ENCODE measurements at places on chromosomes 3 and 15.

- no peak for DNase-seq
Measured at GRCh38 chr3:8980756-8981257, 17.5 kb upstream of the RAD18 start.

- no peak for DNase-seq
Measured at GRCh38 chr3:193560870-193561269, 6.2 kb upstream of the ATP13A4 start.

DNA sequence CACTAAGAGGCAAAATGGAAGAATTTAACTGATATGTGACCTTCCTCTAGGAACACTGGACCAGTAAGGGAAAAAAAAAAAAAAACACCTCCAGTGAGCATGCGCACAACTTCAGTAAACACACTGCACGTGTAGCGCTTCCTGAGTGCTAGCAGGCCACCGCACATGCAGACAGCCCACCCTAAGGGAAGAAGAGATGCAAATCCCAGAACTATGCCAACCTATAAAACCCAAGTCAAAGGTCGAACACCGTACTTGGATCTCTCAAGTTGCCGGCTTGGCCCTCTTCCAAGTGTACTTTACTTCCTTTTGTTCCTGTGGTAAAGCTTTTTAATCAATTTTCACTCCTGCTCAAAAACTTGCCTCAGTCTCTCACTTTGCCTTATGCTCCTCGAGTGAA is 64.5 kb upstream of the CADPS start:
- DNase-seq = no peak

GRCh38 chr3:128226795-128227395 is 73.6 kb downstream of the EEFSEC start:
- no peak for DNase-seq

- DNase-seq = no peak
Measured at GRCh38 chr3:160980740-160981139, 124.4 kb downstream of the B3GALNT1 start.

GRCh38 chr3:126948980-126949535 is 33.9 kb upstream of the PLXNA1 start:
- DNase-seq = no peak

- no peak for DNase-seq
Measured at GRCh38 chr3:137148406-137148805, 190.6 kb downstream of the IL20RB start.

GRCh38 chr15:51129535-51130188 is 35.0 kb upstream of the TNFAIP8L3 start:
- no peak for DNase-seq

GRCh38 chr15:60763688-60764087 is 284.7 kb upstream of the ICE2 start:
- no peak for DNase-seq

DNA sequence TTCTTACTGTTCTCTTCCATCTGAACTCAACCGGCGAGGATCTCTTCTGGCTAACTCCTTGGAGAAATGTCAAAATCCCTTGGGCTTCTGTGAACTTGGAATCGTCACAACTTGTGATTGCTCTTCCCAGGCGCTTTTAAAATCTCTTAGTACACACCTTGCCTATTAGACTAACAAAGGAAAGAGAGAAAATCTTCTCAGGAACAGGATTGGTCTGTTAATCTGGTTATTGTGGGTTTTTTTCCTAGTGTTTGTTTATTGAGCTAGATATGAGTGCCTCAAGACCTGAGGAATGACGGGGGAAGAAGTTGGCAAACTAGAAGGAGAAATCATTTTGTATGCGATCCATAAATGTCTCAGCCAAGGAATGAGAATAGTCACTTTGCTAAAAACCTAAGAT is at the start of gene ATP13A5:
Gene ATP13A5, minus strand, starts transcription at position 48 of the 400 bp plus-strand sequence. Its CDS starts 28 bp downstream, at position 20.
- DNase-seq = no peak

DNA sequence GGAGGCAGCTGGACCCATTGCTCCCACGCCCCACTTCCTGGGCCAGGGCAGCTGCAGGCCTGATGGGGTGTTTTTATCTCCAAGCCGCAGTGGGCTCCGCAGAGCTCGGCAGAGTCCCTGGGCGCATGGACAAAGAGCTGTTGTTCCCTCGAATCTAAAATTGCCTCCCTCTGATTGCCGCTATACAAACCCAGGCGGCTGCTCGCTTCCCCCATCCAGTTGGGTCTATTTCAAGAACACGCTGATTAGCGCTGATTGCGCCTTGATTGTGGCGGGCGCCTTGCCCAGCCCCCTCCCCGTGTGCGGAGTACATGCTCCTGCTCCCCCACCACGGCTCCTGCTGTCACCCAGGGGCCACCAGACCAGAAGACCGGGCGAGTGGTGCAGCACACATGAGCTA is 43.4 kb upstream of the SLC6A1 start:
- no peak for DNase-seq

DNA sequence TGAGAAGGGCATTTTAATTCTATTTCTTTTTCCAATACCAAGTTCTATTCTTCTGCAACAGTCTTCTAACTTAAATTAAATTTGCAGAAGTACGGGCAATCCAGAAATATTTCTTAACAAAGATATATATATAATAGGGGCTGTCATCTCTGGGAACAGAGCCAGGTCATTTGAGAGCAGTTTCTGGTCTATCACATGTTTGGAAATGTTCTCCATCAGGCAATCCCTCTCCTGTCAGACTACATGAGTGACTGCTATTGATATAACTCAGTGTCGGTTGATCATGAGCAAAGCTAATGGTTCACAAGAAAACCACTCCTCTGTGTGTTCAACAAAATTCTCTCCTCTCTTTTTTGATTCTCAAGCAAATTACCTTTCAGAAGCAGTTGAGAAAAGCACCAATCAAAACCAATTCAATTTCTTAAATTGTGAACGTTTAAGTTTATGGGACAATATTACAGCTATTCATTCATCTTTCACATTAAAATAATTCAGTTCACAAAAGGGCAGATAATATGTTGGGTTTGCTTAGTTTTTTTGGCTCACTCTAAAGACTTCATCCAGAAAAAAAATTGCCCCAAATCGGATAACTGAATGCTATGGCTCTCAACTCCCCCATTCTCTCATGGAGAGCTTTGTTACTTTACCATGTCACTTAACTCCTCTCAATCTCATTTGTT is 152.9 kb upstream of the TGFBR2 start:
- no peak for DNase-seq

- no peak for DNase-seq
Measured at GRCh38 chr3:179026636-179027035, 45.0 kb downstream of the ZMAT3 start.

DNA sequence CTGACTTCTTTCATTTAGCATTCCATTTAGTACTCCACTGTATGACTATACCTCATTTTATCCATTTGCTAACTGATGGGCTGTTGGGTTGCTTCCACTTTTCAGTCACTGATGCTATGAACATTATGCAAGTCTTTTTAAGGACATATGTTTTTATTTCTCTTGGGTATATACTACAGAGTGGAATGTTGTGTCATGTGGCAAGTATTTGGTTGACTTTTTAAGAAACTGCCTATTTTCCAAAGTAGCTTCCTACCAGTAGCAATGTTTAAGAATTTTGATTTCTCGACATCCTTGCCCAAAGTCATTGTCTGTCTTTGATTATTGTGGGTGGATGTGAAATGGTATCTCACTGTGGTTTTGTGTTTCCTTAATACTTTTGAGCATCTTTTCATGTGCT is 110.1 kb upstream of the TPM1 start:
- DNase-seq = no peak

- DNase-seq = no peak
Measured at GRCh38 chr15:87949575-87950223, 306.8 kb downstream of the NTRK3 start.

- no peak for DNase-seq
Measured at GRCh38 chr15:64574301-64575017, 114.1 kb downstream of the ZNF609 start.

- DNase-seq = no peak
Measured at GRCh38 chr15:85897895-85898717, 103.4 kb upstream of the KLHL25 start.

- peak; percentile 67 for DNase-seq
Measured at GRCh38 chr15:39774688-39775267, 7.9 kb downstream of the FSIP1 start.

- no peak for DNase-seq
Measured at GRCh38 chr3:41053220-41053619, 146.1 kb upstream of the CTNNB1 start.

- no peak for DNase-seq
Measured at GRCh38 chr15:82855286-82856100, 46.1 kb downstream of the WHAMM start.

- no peak for DNase-seq
Measured at GRCh38 chr3:194034346-194035336, 101.3 kb upstream of the HES1 start.

DNA sequence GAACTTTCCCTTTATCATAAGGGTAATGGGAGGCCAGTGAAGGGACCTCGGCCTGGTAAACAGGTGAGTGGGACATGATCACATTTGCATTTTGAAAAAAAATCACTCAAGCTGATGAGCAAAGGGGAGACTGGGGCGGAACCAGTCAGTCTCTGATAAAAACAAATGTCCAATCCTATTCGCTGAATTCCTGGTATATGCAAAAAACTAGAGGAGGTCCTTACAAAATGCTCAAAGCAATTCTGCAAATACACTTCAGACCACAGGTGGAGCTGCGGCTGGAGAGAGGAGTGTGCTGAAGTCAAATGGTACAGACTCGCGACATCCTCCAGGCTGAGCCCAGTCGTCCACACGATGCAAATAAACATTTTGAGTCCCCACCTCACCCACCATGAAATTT is 166.7 kb downstream of the FOXP1 start:
- no peak for DNase-seq

DNA sequence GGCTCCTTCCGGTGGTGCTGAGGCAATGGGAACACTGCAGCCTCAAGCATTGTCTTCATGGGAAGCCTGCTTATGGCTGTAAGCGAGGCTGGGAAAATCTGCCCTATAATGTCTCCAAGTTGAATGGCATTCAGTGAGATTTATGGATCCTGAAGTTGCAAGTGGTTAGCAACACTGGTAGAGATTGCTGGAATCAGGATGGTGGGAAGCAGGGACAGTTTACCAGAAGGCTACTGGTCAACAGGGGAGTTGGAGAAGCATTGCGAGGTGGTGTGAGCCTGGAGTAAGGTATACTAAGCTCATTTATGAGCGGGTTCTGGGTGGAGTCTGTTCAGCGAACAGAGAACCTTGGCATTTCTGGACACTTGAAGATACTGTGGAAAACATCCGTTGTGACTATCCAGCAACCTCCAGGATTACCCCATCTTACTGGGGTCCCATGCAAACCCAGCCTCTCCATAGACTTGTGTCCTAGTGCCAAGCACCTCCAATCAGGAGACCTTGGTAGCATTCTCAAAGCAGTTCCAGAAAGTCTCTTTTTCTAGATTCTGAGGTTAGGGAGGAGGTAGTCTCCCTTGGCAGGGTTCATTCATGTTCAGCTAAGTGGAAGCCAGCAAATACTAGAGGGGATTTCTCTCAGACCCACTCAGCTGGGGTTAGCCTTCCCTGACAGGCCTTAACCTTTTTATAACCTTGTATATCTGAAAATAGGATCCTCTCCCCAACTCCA is 7.3 kb downstream of the RPSA start:
- no peak for DNase-seq

- peak; percentile 68 for DNase-seq
Measured at GRCh38 chr15:55277116-55277564, 12.5 kb downstream of the RAB27A start.

- DNase-seq = no peak
Measured at GRCh38 chr3:152419748-152420147, 151.0 kb downstream of the MBNL1 start.

DNA sequence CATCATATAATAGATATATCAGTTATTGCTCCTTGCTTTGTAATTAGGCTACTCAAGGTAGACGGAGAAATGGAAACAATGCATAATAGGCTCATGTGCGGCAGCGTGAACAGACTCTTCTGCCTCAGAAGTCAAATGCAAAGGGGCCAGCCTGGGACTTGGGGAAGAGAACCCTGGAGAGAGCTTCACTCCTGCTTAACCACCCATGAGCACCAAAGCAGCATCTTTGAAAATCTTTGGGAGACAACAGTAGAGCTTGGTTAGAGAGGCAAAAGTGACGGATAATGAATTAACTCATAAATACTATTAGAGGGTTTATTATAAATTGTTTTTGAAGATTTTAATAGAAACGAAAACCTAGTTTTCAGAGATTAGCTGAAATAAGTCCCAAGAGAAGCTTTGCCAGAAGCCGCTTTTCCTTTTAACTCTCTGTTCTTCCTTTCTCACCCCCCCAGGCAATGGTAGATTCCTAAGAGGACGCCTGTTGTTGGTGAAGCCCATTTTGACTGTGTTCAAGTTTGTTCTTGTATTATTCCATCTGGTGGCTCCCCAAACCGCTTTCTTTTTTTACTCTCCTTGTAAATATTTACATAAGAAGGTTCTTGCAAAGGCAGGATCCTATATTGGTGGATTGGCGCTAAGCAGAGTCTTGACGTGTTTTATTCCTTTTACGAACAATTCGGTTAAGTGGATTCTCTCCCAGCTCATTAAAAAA is 196.0 kb upstream of the TPRG1 start:
- no peak for DNase-seq

GRCh38 chr15:58559904-58560588 is 128.3 kb downstream of the LIPC start:
- DNase-seq = no peak

GRCh38 chr3:74000725-74001124 is 376.0 kb upstream of the PDZRN3 start:
- DNase-seq = no peak

DNA sequence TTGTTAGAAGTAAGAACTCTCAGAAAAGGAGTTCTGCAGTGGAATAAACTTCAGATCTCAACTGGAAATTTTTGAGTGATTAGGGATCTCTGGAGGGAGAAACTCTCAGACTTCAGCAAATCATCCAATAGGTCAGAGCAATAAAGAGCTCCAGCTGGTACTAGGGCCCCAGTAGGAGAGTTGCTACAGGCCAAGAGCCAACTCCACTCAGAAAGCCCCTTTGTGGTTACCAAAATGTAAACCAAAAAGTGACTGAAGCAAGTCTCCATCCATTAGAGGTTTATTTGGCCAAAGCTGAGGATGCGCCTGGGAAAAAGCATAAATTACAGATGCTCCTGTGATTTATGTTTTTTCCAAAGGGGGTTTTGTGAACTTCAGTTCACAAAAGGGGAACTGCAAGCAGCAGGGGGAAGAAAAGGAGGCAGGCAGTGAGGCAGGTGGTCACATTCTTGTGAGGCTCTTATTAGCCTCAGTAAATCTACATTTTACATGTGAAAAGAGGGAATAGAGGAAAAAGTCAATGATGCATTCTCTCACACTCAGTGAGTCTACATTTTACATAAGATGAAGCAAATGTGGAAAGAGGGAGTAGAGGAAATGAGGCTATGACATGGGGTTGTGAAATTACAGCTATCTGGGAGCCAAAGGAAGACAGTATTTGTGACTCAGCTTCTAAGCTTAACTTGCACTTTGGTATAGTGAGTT is 92.4 kb upstream of the DAZL start:
- DNase-seq = no peak

GRCh38 chr15:101050623-101051290 is 131.6 kb downstream of the LRRK1 start:
- no peak for DNase-seq

DNA sequence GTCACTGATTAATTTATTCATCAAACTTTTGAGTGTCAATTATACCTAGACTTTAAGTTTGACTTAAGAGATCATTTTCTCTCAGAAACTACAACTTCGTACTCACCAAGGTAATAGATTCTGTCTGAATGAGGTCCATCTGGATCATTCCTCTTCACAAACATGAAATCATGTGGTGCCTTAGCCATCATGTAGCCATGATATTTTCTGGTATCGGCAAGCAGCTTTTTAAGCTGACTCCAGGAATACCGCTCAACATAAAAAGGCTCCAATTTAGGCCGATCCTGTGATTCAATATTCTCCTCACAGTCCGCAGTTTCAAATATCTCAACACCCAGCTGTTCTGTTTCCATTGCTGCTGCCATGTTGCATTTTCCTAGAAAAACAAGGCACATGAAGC is 5.3 kb downstream of the DPP8 start:
- no peak for DNase-seq
